CD4-positive, alpha-beta memory T cell (primary cell): ENCODE measurements at places on chromosomes 3 and 15. TPM values are rescaled to one million over a fixed set of nuclear protein-coding genes. Genes with fewer than 3 reads are reported as not detected.

- no peaks in the 10 kb centered on the region for H3K27me3 ChIP-seq
- no peak overlapping the region for H3K27ac ChIP-seq
- H3K4me1 ChIP-seq: no peaks in the 10 kb centered on the region
- no peaks in the 10 kb centered on the region for H3K36me3 ChIP-seq
- DNase-seq: no peak
Measured at GRCh38 chr3:104606812-104607211, 759.9 kb upstream of the ALCAM start.

DNA sequence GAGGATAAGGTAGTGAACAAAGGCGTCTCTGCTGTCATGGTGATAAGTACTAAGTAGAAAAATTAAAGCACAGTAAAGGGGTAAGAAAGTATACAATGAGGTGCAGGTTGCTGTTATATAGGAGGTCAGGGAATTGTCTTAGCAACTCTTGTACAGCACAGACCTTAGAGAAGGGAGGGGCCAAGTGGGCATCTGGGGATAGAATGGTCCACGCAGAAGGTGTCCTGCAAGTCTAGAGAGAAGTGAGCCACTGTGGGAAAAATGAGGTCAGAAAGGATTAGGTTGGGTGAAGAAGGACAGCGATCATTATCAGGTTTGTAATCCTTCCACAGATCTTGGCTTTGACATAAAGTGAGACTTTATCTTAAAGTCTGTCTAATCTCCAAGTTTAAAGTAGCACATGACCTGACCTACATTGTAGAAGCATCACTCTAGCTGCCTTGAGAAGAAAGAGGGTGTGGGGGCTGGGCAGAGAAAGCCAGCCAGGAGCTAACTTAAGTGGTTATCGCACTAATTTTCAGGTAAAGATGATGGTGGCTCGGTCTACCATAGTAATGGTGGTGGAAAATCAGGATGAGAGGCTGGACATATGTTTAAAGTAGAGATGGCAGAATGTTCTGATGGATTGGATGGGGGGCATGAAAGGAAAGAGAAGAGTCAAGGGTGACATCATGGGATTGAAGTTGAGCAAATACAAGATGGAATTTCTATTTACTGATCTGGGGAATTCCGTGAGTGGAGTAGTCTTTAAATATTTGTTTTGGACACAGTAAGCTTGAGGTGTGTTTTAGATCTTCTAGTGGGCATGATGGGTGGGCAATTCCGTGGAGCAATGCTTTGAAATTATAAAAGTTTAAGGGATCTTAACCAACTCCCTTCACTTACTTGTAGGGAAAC lies 919.2 kb downstream of the ROBO1 start:
- no peak overlapping the region for H3K4me3 ChIP-seq
- H3K27ac ChIP-seq: no peak overlapping the region
- no peaks in the 10 kb centered on the region for H3K36me3 ChIP-seq
- no peaks in the 10 kb centered on the region for H3K4me1 ChIP-seq
- no peak for DNase-seq
- H3K27me3 ChIP-seq: no peaks in the 10 kb centered on the region

- H3K36me3 ChIP-seq: no peaks in the 10 kb centered on the region
- H3K4me1 ChIP-seq: no peaks in the 10 kb centered on the region
- no peak for DNase-seq
- H3K27me3 ChIP-seq: no peaks in the 10 kb centered on the region
Measured at GRCh38 chr3:21847005-21847404, 96.0 kb upstream of the ZNF385D start.

DNA sequence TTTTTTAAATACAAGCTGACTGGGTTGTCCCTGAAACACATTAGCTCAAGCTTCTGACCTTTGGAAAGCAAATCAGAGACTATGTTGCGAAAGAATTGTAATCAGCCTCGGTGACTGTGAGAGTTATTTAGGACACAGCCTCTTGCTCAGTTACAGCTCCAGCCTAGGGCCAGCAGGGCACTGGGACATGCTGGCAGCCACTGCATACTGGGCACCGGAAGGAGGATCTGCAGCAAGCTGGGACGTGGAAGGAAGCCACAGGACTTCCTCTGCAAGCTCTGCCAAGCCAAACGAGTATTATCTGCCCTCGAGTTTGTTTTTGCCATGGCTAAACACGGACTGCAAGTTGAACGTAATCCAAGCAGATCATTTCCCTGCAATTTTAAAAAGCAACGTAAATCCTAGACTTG lies 24.4 kb upstream of the COPG1 start:
- no peak for DNase-seq
- H3K27me3 ChIP-seq: no peaks in the 10 kb centered on the region
- H3K27ac ChIP-seq: no peak overlapping the region
- H3K4me1 ChIP-seq: peaks cover 11% of the 10 kb centered on the region

- no peaks in the 10 kb centered on the region for H3K27me3 ChIP-seq
- no peak overlapping the region for H3K4me3 ChIP-seq
- H3K4me1 ChIP-seq: no peaks in the 10 kb centered on the region
- H3K36me3 ChIP-seq: no peaks in the 10 kb centered on the region
Measured at GRCh38 chr15:51460796-51461195, 119.3 kb downstream of the GLDN start.

DNA sequence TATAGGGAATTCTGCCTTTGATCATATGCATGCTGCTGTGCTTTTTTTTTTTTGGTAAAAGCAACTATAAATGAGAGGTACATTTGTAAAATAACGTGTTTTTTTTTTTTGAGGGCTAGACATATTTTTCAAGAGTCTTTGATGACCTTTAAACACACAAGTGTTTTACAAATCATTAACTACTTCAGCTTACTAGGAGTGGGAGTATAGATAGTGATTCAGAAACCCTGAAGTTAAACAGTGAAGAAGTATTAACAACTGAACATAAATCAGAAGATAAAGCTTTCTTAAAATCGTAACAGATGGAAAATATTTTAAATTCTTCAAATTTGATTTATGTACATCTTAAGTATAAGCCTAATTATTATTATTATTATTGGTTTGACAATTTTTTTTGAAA lies 2.9 kb upstream of the GMNC start:
- H3K4me1 ChIP-seq: no peaks in the 10 kb centered on the region
- no peaks in the 10 kb centered on the region for H3K36me3 ChIP-seq
- DNase-seq: no peak
- no peaks in the 10 kb centered on the region for H3K27me3 ChIP-seq

DNA sequence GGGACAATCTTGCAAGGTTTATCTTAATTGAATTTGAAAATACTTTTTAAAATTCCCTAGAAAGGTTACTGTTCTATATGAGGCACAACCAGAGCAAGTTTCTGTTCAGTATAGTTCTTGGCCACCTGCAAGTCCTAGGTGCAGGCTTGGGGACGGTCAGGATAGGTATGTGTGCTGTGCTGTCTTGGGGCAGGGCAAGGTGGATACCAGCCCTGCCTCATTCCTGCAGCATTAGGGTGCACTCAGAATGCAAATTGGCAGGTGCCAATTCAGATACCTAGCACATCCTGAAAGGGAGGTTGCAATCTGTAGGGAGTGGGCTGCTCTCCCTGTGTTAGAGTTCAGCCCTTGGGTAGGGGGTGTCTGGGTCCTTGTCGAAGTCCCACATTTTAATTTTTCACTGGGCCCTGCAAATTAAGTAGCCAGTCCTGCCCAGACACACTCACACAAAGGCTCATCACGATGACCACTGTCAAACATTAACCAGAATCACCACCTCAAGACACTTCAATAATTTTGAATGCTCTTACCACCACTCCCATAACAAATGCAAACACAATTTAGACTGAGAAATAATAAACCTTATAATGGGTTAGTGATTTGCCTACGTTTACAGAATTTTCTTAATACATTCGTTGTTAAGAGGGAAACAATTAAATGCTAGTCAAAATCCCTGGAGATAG lies 838.0 kb upstream of the NR2F2 start:
- no peak overlapping the region for H3K4me3 ChIP-seq
- no peaks in the 10 kb centered on the region for H3K36me3 ChIP-seq
- H3K27ac ChIP-seq: no peak overlapping the region
- DNase-seq: no peak
- H3K27me3 ChIP-seq: no peaks in the 10 kb centered on the region

DNA sequence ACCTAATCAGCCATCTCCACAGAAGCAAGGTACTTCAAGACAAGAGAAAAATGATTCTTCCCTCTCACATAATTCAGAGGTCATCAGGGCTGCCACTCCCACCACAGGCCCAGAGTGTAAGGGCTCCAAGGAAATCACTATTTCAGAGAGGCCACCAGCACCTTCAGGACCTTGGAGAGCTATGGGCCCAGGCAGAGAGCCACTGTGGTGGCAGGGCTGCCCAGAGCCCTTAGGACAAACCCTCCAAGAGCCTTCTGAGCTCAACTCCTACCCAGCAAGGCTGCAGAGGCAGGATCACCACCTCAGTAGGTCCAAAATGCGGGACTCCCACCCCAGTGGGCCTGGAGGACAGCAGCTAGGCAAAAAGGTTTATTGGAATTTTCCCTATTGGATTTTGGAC lies 17.9 kb upstream of the FAN1 start:
- H3K4me3 ChIP-seq: no peak overlapping the region
- H3K27me3 ChIP-seq: no peaks in the 10 kb centered on the region

- DNase-seq: no peak
- no peaks in the 10 kb centered on the region for H3K27me3 ChIP-seq
- H3K4me1 ChIP-seq: no peaks in the 10 kb centered on the region
- H3K27ac ChIP-seq: no peak overlapping the region
- H3K4me3 ChIP-seq: no peak overlapping the region
Measured at GRCh38 chr15:59516655-59517461, 78.9 kb downstream of the FAM81A start.

DNA sequence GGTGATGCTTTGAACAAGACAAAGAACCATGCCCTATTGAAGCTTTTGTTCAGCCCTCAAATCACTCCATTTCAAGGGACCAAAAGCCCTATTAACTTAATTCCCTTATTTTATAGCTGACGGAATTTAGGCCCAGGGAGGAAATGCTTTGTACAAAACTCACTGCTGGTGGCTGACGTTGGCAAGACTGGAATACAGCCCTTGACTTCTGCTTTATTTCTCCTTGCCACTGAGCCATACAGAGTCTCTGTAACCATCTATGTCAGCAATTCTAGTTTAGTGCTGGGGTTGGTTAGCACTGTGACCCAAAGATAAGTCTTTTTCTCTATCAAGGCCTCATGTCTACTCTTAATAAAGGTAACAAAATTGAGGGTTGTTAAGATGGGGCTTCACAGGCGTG lies 316.1 kb upstream of the TPRG1 start:
- no peak for DNase-seq
- no peaks in the 10 kb centered on the region for H3K27me3 ChIP-seq
- H3K27ac ChIP-seq: no peak overlapping the region

- no peak overlapping the region for H3K4me3 ChIP-seq
- DNase-seq: no peak
- no peak overlapping the region for H3K27ac ChIP-seq
- H3K36me3 ChIP-seq: no peaks in the 10 kb centered on the region
- H3K27me3 ChIP-seq: no peaks in the 10 kb centered on the region
Measured at GRCh38 chr3:188817935-188818269, 353.9 kb upstream of the TPRG1 start.

- H3K36me3 ChIP-seq: peaks cover 4% of the 10 kb centered on the region
- no peaks in the 10 kb centered on the region for H3K27me3 ChIP-seq
- H3K4me3 ChIP-seq: no peak overlapping the region
- no peaks in the 10 kb centered on the region for H3K4me1 ChIP-seq
Measured at GRCh38 chr15:74653426-74654102, 37.9 kb downstream of the CLK3 start.

Gene FAM174B
- 6.6 TPM for total RNA-seq

Gene RASSF1
- total RNA-seq: 81.9 TPM

Gene LDHAL6B
- total RNA-seq: not detected

Gene SH3BP5
- 56.9 TPM for total RNA-seq

Gene ACKR4
- not detected for total RNA-seq

Gene DLL4
- not detected for total RNA-seq

Gene GP5
- 4.2 TPM for total RNA-seq

Gene ZNF502
- total RNA-seq: 3.1 TPM

Gene CSPG5
- 0.42 TPM for total RNA-seq
